NCI-H1092 treated with DMSO at 0.1 percent for 48 hours (cell line): ENCODE measurements at places on chromosomes 12 and 14.

DNA sequence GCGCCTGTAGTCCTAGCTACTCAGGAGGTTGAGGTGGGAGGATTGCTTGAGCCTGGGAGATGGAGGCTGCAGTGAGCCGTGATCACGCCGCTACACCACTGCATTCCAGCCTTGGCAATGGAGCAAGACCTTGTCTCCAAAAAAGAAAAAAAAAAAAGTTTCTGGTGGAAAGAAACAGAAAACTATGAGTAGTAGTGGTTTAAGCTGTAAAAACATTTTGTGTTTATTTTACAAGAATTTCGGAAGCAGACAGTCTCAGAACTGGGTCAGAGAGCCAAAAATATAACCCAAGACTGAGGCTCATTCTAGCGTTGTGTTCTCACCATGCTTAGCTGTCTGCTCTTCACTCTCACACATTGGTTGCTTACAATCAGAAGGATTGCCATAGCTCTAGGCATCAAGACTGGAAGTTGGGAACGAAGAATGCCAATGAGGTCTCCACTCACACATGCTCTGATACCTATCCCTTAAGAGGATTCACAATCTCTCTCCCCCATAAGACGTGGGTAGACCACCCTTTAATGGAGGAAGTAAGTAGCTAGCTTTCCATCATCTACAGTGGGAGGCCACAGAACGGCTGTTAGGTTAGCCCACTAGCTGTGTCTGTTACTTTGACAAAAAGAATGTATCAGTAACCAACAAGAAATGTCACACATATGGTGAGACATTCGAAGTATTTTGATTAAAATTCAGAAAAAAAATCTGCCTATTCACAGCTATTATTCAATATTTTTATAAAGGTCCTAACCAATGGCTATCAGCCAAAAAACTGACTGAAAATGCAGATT lies 117.6 kb upstream of the RASSF8 start:
- DNase-seq: no peak

DNA sequence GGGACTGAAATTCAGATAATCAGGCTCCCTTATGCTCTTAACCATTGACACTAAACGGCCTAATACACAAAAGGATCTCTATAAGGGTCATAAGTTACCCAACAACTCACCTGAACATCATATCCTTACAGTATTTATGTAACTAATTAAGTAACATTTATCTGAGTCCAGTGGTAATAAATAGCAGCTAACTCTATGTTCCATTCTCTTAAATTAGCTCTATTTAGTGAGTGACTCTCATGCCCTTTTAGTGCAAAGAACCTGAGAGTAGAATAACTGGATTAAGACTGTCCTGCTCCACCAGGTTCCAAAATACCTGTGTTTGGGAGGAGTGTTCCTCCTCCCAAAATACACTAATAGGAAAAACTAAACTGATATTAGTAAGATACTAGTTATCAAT lies 9.8 kb downstream of the SCAF11 start:
- no peak for DNase-seq

DNA sequence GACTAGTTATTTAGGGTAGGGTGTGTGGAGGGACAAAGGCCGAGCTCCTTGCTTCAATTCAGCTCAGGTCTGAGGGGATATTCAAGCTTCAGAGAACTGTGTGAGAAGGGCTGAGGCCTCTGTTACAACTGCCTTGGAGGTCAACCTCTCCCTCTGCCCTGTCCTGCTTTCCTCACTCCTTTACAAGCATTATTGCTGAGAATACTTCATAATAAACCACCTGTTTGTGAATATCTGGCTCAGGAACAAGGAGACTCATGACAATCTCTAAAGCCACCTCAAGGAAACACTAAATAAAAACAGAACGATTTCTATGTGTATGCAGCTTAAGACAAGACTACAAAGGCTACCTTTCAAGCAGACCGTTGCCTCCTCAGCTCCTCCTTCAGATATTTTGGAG lies 21.7 kb downstream of the OTOGL start:
- DNase-seq: no peak

- DNase-seq: no peak
Measured at GRCh38 chr12:61072717-61073116, 1187.5 kb upstream of the USP15 start.
